Left ventricle myocardium superior (tissue), 1 donor: ENCODE measurements at places on chromosomes 16 and 17.

- no peak for DNase-seq
Observed at GRCh38 chr16:78199325-78200022, 100.0 kb downstream of the WWOX start.

- no peak for DNase-seq
Observed at GRCh38 chr16:66933776-66934137, 445 bp downstream of the CIAO2B start.

DNA sequence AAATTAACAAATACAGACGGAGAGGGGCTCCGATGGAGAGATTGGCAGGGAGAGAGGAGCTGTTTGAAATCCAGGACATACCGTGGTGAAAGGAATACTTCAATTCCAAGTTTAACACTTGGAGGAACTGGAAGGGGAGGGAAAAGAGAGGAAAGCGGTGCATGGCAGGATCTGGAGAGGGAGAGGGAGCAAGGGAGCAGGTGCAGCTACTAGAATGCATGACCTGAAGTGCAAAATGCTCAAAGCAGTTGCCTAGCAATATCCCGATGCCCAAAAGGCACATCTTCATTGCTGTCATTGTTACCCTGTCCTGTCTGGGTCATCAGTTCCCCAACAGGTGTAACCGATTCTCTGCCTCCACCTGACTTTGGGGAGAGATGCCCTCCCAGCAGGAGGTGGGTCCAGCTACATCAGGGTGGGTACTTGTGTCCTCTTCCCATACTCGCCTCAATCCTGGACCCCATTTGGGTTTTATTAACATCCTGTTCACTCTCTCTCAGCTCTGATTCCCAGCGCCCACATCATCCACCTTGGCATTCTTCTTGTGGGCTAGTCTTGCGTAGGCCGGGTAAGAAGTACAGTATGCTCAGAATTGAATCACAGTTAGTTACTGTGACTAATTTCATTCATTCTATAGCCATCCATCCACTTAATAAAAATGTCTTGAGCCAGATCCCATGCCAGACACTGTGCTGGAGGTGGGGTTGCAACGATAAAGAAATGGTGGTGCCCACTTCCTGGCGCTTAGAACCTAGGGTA lies 37.4 kb upstream of the EMP2 start:
- no peak for DNase-seq

DNA sequence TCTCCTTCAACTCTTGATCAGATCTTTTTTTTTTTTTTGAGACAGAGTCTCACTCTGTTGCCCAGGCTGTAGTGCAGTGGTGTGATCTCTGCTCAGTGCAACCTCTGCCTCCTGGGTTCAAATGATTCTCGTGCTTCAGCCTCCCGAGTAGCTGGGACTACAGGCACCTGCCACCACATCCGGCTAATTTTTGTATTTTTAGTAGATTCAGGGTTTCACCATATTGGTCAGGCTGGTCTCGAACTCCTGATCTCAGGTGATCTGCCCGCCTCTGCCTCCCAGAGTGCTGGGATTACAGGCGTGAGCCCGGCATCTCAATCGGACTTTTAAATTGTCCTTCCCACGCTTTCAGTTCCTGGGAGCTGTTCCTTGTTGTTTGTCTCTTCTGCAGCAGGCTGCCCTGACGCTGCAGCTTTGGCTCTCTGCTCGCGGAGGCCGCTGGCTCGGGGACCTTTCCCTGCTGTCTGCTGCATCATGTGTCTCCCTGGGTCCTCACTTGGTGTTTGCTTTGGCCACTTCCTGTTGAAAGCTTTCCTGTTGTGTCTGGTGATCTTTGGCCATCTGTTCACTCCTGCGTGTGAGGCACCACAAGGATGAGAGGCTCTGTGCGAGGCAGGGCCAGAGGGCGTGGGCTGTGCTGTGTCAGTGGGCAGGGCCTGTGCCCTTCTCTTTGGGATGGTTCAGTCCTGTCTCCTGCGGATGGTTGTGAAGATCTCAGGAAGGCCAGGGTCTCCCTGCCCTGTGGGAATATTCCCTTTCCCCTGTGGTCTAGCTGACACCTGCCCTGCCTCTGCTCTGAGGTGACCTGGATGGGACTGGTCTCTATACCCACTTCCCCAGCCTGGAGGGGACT lies 18.4 kb upstream of the CAPN15 start:
- no peak for DNase-seq

GRCh38 chr17:8384801-8385378 lies 1.9 kb upstream of the RPL26 start:
- no peak for DNase-seq

DNA sequence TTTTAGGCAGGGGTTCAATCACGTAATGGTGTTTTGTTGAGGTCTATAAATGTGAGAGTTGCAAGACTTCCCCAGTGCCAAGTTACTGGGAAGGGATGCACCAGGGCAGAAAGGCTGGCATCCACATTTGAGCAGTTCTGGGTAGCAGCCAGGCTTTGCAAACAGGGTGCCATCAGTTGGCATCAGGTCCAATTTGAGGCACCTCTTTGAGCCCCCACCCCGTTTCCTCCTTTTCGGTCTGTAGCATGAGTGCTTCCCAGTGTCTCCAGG lies 142.6 kb upstream of the CACNG5 start:
- no peak for DNase-seq

- peak; percentile 56 for DNase-seq
Observed at GRCh38 chr17:80034791-80035686, 633 bp downstream of the TBC1D16 start.

GRCh38 chr16:70691223-70692129 lies 5.6 kb upstream of the MTSS2 start:
- peak; percentile 77 for DNase-seq

GRCh38 chr17:41773731-41774193 lies 12.7 kb downstream of the JUP start:
- DNase-seq: peak; percentile 55

DNA sequence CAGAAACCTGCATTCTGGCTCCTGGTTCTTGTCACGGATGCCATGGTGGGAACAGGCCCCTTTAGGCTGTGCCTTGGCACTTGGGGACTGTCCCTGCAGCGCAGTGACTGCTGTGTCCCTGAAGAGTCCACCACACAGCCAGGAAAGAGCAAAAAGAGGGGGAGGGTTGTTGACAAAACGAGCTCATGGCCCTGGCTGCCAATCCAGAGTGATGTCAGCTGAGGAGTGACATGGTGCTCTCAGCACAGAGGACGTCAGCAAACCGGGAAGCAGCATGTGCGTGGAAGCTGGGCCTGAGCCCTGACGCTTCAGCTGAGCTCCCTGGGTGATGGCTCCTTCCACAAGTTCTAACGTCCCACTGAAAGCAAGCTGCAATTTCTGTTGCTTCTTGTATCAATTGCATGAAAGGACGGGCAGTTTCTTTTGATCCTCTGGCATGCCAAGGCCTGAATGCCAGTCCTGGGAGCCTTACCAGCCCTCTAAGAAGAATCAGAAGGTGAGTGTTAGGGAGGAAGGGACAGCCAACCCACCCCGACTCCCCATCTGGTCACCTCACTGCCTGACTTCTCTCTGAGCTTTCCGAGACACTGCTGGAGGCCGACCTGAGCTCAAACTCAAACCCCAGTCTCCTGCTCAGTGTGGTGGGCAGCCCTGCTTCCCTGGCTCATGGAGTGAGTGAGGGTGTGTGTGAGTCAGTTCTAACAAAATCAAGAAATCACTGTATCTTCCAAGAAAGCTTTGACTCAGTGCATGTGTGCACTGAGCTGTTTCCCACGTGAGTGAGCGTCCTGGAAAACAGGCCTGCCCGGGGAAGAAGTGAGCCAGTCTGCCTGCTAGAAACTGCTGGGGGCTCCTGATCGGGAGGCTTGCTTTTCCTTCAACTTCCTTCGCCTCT lies 14.7 kb upstream of the WNT3 start:
- peak; percentile 43 for DNase-seq

- no peak for DNase-seq
Observed at GRCh38 chr17:67280279-67280678, 35.3 kb upstream of the HELZ start.

GRCh38 chr17:77297693-77298666 lies 157.2 kb downstream of the SEC14L1 start:
- no peak for DNase-seq

GRCh38 chr16:57469046-57469445 lies 6.6 kb downstream of the POLR2C start:
- no peak for DNase-seq

DNA sequence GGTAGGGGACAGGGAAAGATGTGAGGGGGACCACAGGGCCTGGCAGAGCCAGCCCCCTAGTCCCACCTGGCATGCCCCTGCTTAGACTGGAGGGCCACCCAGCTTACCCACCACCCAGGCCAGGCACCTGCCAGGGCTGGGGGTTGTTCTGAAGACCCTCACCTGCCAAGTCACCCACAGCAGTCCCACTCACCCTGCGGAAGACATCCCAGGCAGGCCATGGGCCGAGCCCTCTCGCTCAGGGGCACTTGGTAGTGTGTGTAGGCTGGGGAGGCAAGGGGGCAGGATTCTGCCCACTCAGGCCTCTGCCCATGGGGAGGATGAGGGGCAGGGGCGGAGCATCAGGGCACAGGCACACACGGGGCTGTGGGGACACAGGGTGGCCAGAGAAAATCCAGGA lies 4.0 kb downstream of the PLCD3 start:
- peak; percentile 29 for DNase-seq

DNA sequence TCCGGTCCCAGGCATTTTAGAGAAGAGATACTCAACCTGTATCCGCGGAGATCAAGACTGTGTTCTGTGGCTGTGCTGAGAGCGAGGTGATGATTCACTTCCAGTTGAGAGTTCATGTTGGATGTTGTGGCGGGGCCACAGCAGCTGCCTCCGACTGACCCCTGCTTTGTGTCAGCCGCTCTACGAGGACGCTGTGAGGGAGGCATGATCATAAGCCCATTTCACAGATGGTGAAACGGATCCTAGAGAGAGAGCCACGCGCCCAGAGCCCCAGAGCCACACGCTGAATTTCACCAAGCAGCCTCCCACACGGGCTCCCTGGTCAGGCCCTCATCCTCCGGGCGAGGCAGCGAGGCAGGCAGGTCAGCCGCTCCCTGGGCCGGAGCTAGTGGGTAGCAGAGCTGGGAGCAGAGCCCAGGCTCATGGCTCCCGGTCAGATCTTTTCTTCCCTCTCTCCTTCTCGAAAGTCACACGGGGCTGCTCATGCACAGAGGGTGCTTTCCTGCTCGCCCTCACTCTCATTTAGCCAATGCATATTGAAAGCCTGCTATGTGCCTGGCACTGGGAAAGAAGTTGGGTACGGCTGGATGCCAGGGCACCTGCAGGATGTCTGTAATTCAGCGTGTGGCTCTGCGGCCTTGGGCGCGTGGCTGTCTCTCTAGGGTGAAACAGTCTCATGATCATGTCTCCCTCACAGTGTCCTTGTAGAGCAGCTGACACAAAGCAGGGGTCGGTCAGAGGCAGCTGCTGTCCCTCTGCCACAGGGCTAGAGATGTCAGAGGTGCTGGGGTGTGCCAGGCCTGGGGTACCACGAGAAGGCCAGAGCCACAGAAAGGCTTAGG lies 155.6 kb upstream of the CHMP6 start:
- DNase-seq: no peak

DNA sequence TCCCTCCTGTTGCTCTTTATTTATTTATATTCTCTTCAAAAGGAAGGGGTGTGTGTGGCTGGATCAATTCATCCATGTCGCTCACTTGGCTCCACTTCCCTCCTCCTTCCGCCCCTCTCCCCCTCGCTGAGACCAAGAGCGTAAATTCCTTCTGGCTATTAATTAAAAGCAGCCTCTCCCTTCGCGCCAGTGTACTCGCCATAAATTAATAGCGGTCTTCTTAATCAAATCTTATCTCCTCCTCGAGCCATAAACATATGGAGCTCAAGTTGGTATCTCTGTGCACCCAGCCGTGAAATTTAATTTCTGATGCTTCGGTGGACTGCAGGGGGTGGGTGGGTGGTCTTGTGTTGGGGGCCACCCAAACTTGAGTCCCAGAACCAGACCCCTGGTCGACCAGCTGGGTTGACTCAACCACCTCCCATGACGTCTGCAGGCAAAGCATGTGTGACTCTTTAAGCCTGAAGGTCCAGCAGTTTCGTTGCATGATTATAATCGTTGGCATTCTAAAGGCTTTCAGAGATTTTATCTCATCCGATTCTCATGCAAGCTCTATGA lies 57.9 kb downstream of the SDK2 start:
- no peak for DNase-seq

DNA sequence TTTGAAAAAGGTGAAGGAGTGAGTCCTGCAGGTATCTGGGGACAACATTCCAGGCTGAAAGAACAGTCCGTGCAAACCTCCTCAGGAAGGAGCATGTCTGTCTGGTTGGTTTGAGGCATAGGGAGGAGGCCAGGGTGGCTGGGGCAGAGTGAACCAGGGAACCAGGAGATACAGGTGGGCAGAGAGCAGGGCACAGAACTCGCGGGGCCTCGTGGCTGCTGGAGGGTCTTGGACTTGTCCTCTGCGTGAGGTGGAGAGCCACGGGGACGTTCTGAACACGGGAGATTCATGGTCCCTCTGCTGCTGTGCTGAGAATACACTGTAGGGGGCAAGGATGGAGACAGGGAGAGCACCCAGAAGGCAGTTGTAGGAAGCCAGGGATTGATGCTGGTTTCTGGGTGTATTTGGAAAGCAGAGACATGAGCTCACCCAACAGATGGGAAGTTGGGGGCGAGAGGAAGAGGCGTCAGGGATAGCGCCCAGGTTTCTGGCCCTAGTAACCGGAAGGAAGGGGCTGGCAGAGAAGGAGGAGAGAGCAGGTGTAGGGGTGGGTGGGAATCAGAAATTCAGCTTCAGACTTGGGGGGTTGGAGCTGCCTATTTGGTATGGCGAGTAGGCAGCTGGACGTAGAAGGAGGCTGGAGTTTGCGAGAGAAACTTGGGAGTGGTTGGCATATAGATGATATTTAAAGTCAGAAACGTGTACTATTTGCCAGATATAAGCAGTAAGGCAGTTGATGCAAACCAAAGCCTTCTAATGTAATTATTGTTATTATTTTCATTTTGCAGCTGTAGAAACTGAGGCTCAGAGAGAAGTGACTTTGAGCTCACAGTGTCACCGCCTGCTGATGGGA lies at the start of gene CCL17:
Gene CCL17 (plus strand): TSS at position 803 of the 853 bp plus-strand sequence. CDS start 9,166 bp downstream, outside the sequence.
- no peak for DNase-seq

DNA sequence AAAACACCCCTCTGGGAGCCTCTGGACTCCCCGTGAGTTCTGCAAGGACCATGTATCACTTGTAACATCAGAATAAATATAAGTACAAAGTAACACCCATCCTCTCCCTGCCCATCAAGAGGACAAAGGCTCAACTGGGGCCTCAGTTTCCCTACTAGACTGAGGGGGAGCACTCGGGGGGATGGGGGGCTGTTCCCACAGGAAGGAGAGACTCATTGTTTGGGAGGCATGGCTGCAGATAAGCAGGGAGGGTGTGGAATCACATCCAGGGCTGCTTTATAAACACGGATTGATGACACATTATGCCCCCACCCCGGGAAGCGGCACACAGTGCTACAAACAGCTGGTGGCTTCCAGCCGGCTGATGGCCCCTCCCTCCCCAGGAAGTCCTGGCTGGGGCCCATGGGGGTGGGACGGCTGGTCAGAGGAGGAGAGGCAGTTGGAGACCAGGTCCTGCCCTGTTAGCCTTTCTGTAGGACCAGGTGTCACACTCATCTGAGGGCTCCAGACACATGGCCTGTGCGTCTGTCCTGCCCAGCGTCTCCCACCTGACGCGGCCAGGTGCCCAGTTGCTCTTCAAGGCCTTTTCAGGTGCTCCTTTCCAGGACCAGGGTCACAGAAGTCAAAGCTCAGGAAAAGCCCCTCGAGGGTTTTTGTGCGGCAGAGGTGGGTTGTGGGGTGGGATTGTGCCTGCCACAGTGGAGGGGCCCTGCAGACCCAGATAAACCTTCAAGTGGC lies 1.3 kb upstream of the MPG start:
- peak; percentile 89 for DNase-seq

- no peak for DNase-seq
Observed at GRCh38 chr16:73711406-73712080, 585.1 kb upstream of the PSMD7 start.

- peak; percentile 68 for DNase-seq
Observed at GRCh38 chr17:29219378-29220047, 27.1 kb upstream of the CRYBA1 start.
